ENCODE measurements at places on chromosomes 1 and 21.

- DNase-seq, result no peak
Observed at GRCh38 chr1:111424281-111424680, 3.3 kb downstream of the OVGP1 start.

DNA sequence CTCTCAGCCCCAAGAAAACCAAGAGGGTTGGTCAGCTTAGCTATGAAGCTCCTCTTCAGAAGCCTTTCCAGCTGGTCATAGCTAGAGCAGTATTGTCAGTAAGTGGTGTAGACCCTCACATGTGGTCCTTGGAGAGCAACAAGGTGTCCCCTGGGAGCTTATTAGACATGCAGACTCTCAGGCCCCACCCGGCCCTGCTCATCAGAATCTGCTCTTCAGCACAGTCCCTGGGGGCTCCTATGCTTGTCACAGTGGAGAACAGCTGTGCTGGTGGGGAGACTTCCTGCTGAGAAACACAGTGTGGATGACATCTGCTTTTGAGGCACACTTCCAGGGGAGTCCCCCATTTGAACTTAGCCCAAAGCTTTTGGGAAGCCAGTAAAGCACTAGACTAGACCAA is 21.9 kb upstream of the NEK2 start:
- no peak for DNase-seq

- no peak for DNase-seq
Observed at GRCh38 chr1:9309991-9310390, 17.3 kb downstream of the SPSB1 start.

- peak; percentile 12 for DNase-seq
Observed at GRCh38 chr1:201603613-201604232, 64.8 kb downstream of the NAV1 start.

GRCh38 chr1:170290276-170290675 is 144.5 kb downstream of the NTMT2 start:
- DNase-seq, result no peak

DNA sequence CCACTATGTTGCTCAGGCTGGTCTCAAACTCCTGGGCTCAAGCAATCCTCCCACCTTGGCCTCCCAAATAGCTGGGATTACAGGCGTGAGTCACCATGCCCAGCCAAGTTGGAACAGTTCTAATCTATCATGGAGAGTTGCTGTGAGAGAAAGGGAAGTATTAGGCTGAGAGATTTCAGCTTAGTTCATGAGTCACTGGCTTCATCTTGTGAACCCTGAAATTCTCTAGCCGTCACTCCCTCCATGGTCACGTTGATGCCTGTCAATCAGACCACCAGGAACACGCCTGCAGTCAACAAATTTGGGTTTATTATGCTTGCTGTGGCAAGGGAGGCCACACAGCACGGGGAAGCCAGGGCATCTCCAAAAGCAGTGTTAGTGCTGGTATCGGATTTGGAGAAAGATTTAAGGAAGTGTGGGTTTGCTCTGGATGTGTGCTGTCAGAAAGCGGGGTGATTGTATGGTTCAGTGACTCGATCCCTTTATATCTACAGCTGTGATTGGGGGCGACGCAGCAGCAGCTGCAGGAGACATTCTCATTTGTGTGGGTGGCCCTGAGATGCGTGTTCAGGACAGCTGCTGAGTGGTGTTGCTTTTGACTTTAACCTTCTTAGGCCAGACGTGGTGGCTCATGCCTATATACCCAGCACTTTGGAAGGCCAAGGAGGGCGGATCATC is 18.7 kb downstream of the UQCRHL start:
- peak; percentile 85 for DNase-seq

- no peak for DNase-seq
Observed at GRCh38 chr1:26894263-26894662, 4.2 kb upstream of the GPN2 start.

Measured in HCEC 1CT (cell line).